ENCODE measurements at places on chromosomes 16 and 17.

GRCh38 chr17:6071528-6072065, 1.4 kb downstream of the WSCD1 start:
- no peak for DNase-seq

DNA sequence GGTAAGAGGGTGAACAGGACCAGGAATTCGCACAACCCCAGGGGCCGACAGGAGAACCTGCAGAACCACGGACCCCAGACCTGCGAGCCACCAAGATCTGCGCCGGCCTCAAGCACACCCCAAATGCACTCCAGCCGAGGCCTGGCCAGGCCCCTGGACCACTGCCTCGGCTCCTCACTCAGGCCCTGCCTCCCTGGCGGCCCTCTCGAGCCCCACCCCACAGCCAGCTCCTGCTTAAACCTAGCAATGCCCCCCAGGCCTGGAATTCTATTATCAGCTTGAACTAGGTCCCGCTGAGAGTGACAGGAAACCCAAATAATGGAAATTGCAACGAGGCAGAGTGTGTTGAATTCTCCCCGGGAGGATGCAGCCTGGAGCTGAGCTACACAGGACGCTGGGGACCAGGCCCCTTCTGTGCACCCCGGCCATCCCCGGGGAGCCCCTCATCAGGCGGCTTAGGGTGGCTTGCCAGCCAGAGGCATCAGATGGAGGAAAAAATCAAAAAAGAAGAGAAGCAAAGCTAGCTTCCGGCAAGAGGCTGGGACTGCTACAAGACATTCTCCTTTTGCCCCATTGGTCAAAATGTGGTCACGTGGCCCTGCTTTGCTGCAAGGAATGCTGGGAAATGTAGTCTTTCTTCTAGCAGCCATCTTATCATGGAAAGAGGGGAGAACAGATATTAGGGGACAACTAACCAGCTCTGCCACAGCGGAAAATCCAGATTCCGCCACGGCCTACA, 2.4 kb upstream of the ENPP7 start:
- DNase-seq = peak; percentile 96

DNA sequence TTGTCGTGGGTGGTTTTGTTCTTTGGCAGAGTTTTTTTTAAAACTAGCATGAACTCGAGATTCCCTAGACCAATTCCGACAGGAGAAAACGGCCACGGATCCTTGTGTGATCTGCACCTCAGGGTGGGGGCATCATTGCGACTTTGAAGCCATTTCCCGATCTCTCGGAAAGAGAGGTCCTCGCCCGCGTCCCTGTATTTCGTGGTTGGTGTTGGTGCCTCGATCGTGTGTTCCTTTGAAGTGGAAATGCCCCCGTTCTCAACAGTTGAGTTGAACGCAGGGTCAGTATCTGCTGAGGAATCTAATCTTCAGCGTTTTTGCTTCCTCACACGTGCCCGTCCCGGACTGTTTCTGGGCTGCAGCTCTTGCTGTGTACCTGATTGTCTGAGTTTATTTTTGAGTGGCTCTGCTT, 1.1 kb downstream of the CRAMP1 start:
- peak; percentile 68 for DNase-seq

DNA sequence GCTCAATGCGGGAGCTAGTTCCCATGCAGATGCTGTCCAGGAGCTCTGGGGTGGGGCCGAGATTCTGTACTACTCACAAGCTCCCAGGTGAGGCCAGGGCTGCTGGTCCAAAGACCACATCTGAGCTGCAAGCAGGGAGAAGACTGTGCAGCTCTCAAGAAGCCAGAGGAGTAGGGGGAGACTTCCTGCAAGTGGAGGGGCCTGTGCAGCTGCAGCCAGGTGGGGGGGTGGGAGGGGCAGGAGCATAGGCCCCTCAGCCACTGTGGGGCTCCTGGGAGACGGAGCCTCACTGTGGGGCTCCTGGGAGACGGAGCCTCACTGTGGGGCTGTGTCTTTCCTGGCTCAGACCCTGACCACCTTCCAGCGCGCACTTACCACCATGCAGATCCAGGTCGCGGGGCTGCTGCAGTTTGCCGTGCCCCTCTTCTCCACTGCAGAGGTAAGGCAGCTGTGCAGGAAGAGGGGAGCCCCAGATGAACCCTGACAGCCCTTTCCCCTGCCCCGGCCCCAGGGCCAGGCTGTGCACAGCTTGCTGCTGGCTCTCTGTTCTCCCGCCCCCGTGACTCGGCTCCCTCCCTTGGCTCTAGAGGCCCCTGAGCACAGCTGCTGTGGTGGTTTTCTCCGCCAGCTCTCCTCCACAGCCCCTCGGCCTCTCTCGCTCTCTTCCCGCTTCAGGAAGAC, 24.3 kb upstream of the DNAI2 start:
- DNase-seq = no peak

- DNase-seq = peak; percentile 88
Observed at GRCh38 chr17:41689497-41690299, 1.0 kb downstream of the EIF1 start.

DNA sequence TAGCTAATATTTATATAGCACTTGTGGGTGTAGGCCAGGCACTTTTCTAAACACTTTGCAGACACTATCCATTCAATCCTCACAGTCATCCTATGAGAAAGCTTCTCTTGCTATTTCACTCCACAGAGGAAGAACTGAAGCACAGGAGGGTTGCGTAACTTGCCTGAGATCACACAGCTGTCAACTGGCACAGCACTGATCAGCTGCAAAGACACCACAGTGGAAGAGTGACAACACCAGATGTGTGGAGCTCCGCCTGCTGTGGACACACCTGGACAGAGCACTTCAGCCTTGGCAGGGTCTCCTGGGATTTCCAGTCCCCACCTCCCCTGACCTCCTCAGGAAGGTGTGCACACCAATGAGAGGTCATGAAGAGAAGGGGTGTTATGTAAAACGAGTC, 13.3 kb upstream of the CNEP1R1 start:
- DNase-seq = peak; percentile 35

- DNase-seq = no peak
Observed at GRCh38 chr17:42406615-42407288, 16.3 kb downstream of the CAVIN1 start.

DNA sequence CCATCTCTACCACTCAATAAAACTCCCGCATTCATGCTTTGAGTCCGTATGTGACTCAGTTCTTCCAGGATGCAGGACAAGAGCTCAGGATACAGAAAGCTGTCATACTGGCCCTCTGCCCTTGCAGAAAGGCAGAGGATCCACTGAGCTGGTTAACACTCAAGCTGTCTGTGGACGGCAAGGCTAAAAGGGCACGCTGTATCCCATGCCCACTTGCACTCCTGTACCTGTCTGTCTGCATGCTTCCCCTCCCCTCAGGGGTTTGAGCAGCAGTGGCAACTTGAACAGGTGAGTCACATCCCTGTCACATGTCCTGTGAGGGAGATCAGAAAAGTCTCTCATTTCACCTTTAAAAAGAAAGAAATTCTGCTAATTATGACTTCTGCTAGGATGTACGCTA, 293.8 kb downstream of the HS3ST3B1 start:
- DNase-seq = no peak

GRCh38 chr16:11685844-11686618, 17.8 kb downstream of the SNN start:
- DNase-seq = no peak

DNA sequence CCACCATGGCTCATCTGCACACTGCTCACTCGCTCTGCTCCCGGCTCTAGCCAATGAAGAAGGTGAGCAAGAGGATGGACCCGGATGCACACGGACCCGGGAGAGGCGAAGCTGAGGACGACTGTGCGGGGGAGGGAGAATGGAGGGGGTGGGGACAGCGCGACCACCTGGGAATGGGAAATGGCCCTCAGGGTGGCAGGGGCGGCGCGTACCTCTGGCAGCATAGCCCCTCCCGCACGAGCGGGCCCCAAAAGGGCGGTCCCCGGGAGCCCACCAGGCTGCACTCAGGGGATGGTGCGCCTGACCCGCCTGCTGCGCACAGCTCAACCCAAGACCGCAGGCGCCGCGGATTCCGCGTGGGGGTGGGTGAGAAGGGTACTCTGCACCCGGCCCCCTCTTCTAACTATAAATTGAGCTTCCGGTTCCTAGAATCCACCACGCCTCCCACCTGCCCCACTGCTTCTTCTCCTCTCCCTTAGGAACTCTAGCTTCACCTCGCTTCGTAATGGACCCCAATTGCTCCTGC, 6.1 kb downstream of the MT1H start:
- no peak for DNase-seq

DNA sequence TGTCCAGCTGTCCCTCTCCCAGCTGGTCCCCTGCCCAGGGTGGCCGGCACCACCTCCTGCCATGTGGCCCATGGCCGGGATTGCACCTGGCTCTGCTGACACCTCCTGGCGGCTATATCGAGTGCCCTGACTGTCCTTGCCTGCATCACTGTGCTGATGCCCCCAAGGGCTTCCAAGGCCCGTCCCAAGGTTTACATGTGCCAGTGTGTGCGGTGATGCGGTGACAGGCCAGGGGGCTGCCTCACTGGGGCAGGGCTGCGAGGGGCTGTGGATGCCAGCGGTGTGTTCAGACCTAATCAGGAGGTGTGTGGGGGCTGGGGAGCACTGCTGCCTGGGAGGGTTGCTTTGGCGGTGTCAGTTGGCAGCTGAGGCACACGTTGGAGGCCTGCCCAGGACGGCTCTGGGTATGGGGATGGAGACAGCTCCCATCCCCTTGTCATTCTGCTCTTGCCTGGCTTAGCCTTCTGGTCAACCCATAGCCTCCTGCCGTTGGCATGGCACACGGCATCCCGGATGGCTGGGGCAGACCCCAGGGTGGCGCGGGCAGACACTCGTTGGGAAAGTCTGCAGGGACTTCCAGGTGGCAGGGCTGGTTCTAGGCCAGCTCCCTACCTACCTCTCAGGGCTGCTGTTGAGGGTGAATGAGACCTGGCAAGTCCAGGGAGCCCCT, 5.5 kb downstream of the MAP2K3 start:
- DNase-seq = peak; percentile 62

- peak; percentile 22 for DNase-seq
Observed at GRCh38 chr16:16928532-16929109, 542.1 kb downstream of the XYLT1 start.

- DNase-seq = no peak
Observed at GRCh38 chr16:84685210-84685609, 14.6 kb upstream of the USP10 start.

DNA sequence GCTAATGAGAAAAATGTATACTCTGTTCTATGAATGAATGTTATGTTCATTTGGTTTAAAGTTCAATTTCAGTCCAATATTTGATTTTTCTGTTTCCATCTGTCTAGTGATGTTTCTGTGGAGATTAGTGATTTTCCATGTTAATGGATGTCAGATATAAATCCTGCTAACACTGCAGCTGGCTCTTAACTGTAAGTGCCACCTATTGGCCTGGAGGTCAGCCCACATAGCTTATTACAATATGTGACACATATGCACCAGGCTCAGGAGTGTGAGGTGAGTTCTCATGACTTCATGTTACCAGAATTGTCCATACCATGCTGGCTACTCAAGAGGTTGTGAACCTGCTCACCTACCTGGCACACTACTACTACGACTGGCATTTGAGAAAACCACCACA, 17.1 kb downstream of the ATF7IP2 start:
- no peak for DNase-seq

All from hematopoietic multipotent progenitor cell treated with erythropoietin and hydrocortisone succinate and interleukin-3 and kit ligand, for 6 days (in vitro differentiated cells).